ENCODE measurements at places on chromosomes 3 and 15.
A peak's percentile ranks its signal among the peaks of the same experiment; 100 is the strongest.

GRCh38 chr15:38421069-38421690 lies 32.7 kb upstream of the FAM98B start:
- DNase-seq, result no peak

DNA sequence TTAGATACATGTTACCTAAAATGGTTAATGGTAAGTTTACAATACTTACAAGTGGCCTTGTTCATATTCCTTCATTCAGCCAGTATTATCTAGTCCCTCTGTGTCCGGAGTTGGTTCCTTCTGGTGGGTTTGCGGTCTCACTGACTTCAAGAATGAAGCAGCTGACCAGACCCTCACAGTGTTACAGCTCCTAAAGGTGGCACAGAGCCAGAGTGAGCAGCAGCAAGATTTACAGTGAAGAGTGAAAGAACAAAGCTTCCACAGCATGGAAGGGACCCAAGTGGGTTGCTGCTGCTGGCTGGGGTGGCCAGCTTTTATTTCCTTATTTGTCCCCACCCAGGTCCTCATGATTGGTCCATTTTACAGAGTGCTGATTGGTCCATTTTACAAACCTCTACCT lies 916.8 kb downstream of the MCTP2 start:
- no peak for DNase-seq

DNA sequence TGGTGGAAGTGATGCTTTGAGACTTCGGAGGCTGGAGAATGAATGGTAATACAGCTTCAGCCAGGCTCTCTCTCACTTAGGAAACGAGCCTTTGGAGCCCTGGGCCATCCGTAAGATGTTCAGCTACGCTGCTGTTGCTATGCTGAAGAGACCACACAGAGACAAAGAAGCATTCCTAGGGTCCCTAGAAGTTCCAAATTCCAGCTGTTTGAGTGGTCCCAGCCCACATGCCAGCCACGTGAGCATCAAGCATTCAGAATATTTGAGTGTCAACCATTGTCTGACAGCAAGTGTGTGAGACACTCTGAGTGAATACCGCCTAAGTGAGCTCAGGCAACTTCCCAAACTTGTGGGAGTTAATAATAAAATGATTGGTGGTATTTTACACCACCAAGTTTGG lies 212.9 kb downstream of the CD47 start:
- no peak for DNase-seq

DNA sequence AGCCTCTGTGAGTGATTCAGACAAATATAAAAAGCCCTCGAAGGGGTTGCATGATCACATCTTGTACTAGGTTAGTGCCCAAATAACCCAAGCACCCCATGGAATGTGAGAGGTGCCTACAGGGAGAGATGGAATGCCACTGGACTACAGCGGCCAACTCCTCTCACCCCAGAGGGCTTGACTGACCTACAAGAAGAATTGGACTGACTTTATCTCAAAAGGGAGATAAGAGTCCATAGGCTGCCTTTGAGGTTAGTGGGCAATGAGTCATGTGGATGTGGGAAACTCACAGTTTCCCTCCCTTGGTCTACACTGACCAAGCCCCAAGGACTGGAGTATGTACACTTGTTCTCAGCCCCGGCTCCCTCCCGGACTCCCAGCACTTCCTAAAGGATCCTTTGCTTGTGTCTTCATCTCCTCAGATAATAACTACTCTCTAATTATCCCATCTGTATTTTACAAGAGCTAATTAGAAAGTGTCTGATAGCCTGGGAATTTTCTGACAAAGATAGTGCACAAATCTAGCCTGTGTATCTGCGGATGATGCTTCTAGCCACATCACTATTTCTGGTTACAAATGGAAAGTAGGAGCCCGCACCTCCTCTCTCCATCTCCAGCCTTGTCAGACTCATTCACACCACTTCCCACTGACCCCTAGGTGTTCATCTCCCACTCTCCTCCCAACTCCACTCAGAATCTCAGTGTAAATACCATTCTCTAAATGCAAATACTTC lies 547.8 kb upstream of the TBL1XR1 start:
- DNase-seq, result no peak

- no peak for DNase-seq
Observed at GRCh38 chr15:81314378-81314777, 9.6 kb downstream of the STARD5 start.

DNA sequence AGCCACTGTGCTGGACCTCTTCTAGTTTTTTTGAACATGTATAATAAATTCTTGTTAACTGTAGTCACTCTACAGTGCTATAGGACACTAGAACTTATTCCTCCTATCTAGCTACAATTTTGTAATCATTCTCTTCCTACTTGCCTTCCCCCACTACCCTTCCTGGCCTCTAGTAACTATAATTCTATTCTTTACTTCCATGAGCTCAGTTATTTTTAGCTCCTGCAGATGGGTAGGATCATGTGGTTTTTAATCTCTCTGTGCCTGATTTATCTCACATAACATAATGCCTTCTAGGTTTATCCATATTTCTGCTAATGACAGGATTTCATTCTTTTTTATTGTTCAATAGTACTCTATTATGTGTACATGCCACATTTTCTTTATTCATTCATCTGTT lies 113.2 kb upstream of the FGF7 start:
- no peak for DNase-seq

DNA sequence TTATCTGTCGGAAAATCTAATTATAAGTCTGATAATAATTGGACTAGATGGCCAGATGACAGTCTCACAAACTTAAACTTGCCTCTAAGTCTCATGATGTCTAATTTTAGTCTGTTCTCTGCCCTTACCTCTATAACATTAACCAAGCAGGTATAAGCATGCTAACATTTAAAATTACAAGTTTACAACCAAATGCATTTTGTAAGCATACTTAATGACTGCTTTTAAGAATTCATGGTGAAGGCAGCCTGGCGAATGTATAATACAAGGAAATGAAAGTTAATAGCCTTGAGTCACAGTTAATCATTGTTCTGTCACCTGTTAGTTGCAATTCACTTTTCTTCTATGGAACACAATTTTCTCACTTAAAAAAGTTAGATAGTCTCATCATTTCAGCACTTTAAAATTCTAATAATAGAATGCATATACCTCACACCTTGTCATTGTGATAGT lies 16.5 kb downstream of the BCHE start:
- no peak for DNase-seq

- DNase-seq, result no peak
Observed at GRCh38 chr3:180657094-180657493, 22.2 kb downstream of the CCDC39 start.

- no peak for DNase-seq
Observed at GRCh38 chr3:191361456-191361855, 31.1 kb upstream of the UTS2B start.

- DNase-seq, result no peak
Observed at GRCh38 chr15:31393444-31394091, 66.9 kb downstream of the KLF13 start.

DNA sequence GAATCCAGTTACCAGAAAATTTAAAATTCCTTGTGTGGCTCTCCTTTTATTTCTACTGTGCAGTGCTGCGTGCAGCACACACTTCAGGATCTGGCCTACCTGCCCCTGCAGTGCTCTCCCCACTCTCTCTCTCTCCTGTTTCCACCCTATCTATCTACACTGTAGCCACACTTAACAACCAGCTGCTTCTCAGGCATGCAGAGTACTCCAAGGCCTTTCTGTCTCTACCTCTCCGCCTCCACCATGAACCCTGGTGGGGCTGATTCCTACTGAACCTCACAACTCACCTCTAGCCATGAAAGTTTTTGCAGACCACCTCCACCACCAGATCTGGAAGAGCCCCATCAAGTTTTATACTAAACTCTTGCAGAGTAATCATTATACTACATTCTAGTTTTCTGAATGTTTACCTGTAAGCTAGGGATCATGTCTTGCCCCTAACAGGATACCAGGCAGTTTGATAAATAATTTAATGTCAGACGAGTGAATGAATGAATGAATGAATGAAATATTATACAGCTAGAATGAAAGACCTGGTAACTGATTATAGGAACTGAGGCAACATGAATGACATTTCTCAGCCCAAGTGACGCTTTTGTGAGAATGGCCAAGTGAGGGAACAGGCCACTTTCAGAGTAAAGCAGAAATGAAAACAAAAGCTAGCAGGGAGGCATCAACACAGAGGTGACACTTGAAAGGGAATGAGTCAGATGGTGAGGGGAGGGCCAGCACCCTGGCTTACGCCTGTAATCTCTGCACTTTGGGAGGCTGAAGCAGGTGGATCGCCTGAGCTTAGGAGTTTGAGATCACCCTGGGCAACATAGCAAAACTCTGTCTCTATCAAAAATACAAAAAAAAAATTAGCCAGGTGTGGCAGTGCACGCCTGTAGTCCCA lies 363.5 kb downstream of the FOXP1 start:
- peak; percentile 33 for DNase-seq

GRCh38 chr15:73872346-73872745 lies 1.0 kb upstream of the TBC1D21 start:
- no peak for DNase-seq

- DNase-seq, result no peak
Observed at GRCh38 chr15:79091204-79091867, 756 bp upstream of the RASGRF1 start.

GRCh38 chr15:64134345-64134829 lies 17.1 kb upstream of the SNX22 start:
- DNase-seq, result no peak

- no peak for DNase-seq
Observed at GRCh38 chr15:76199106-76200082, 111.9 kb downstream of the ETFA start.

GRCh38 chr3:3665961-3666640 lies 133.1 kb upstream of the LRRN1 start:
- DNase-seq, result no peak

- DNase-seq, result no peak
Observed at GRCh38 chr3:173214576-173214975, 73.5 kb upstream of the SPATA16 start.

GRCh38 chr3:57808961-57809608 lies 53.0 kb downstream of the SLMAP start:
- DNase-seq, result no peak

- no peak for DNase-seq
Observed at GRCh38 chr3:171260466-171260865, 199.7 kb downstream of the TNIK start.

GRCh38 chr15:63133786-63134185 lies 12.1 kb downstream of the LACTB start:
- DNase-seq, result no peak

GRCh38 chr3:192884777-192885773 lies 32.6 kb downstream of the MB21D2 start:
- DNase-seq, result no peak

GRCh38 chr3:31016196-31016595 lies 121.7 kb upstream of the GADL1 start:
- DNase-seq, result no peak

DNA sequence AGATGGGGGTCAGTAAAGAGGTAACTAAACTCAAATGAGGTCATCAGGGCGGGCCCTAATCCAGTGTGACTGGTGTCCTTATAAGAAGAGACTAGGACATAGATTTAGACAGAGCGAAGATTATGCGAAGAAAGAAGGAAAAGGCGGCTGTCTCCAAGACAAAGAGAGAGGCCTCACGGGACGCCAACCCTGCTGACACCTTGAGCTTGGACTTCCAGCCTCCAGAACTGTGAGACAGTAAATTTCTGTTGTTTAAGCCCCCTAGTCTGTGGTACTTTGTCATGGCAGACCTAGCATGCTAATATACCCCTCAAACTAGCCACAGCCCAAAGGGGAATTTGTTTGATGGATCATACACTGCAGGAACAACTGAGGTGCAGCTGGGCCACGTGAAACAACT lies 183.0 kb downstream of the ABHD5 start:
- no peak for DNase-seq

DNA sequence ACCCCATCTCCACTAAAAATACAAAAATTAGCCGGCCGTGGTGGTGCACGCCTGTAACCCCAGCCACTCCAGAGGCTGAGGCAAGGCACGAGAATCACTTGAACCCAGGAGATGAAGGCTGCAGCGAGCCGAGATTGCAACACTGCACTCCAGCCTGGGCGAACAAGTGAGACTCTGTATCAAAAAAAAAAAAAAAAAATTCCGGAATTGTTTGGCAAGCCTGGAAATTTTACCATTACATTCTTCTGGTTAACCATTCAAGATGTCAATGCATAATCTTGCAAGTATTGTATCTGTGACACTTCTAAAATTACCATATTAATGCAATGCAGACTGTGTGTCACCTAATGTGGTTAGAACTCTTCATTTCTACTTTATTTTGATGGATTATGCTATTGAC lies 67.0 kb downstream of the CSNK1G1 start:
- DNase-seq, result no peak

- no peak for DNase-seq
Observed at GRCh38 chr15:85496551-85497171, 116.3 kb downstream of the AKAP13 start.

- DNase-seq, result no peak
Observed at GRCh38 chr15:50815958-50816590, 50.6 kb upstream of the SPPL2A start.

- no peak for DNase-seq
Observed at GRCh38 chr15:60886680-60887079, 342.4 kb downstream of the RORA start.

DNA sequence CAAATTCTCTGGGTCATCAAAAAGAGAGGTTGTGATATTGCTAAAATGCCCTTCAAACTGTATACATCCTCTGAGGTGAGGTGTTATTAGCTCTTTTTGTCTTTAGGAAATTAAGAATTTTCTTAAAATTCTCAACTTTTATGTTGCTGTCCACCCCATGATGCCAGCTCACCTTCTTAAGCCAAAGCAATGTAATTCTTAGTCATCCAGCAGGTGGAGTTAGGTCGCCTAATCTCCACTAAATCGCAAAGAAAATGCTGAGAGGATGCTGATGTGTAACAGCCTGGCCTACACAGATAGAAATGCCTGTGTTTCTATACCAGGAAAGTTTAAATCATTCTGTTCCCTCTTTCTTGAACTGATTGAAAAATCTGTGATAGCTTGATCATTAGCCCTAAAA lies 770.2 kb upstream of the ALCAM start:
- no peak for DNase-seq

GRCh38 chr3:72187131-72187530 lies 402.2 kb upstream of the PROK2 start:
- no peak for DNase-seq

GRCh38 chr15:72227192-72227586 lies 3.8 kb downstream of the PKM start:
- peak; percentile 39 for DNase-seq

DNA sequence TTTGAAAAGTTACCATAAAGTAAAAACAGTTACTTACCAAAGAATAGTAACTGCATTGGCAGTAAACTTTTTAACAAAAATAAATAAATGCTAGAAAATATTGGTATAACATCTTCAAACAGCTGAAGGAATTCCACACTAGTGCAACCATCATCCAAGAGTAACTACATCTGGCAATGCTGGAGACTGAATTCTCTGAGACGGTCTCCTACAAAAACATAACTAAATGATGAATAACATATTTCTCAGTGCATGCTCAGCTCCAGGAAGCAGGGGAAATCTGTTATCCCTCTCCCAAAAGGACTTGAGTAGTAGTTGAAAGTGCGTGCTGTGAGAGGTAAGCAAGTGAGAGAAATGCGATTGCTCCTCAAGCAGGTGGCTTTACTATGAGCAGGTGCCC lies 526.8 kb upstream of the CCDC54 start:
- no peak for DNase-seq

GRCh38 chr3:120561251-120562045 lies 34.7 kb upstream of the NDUFB4 start:
- peak; percentile 72 for DNase-seq

GRCh38 chr15:82052751-82053150 lies 6.9 kb upstream of the MEX3B start:
- DNase-seq, result no peak
